ENCODE measurements at places on chromosomes 13 and 19.
A peak's percentile ranks its signal among the peaks of the same experiment; 100 is the strongest.

- DNase-seq: no peak
Measured at GRCh38 chr19:892243-892893, 619 bp downstream of the MED16 start.

- no peak for DNase-seq
Measured at GRCh38 chr19:756236-756635, 5.3 kb downstream of the MISP start.

GRCh38 chr13:94656766-94657165 is 55.1 kb downstream of the GPR180 start:
- DNase-seq: peak; percentile 99

DNA sequence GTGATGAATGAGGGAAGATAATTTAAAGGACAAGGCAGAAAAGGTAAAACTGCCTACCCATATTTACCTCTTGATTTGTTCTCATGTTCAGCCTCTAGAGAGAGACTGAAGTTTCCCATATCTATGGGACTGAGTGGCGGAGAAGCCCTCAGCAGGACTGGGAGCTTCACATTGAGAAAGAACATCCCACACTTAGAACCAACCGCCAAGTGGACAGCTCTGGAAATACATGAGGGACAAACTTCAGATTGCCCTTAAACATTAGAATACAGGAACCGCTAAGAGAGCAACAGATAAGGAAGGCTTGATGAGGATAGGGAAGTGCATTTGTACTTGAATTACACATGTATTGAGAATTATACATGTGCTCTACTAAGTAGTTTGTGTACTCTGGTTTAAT is 316.0 kb upstream of the MIR17HG start:
- DNase-seq: no peak

DNA sequence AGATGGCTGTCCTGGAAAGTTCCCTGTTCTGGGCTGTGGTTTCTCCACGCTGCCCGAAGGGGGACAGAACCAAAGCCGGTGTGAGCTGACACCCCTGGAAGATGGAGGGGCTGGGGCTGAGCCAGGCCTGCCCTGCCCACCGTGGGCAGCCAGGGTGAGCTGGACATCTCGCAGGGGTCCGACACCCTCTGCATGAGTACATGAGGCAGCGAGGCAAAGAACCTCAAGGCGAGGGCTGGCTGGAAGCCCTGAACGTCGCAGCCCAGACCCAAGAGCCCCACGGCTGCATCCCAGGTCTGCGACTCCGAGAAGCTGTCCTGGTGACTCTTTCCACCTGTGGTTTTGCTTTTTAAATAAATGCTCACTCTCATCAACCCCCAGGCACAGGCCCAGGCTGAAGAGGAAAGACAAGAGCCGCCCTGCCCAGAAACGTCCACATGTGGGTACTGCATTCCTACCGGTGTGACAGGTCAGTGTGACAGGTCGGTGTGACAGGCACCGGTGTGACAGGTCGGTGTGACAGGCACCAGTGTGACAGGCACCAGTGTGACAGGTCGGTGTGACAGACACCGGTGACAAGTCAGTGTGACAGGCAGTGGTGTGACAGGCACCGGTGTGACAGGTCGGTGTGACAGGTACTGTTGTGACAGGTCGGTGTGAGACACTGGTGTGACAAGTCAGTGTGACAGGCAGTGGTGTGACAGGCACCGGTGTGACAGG is 30.6 kb downstream of the GAS6 start:
- no peak for DNase-seq

DNA sequence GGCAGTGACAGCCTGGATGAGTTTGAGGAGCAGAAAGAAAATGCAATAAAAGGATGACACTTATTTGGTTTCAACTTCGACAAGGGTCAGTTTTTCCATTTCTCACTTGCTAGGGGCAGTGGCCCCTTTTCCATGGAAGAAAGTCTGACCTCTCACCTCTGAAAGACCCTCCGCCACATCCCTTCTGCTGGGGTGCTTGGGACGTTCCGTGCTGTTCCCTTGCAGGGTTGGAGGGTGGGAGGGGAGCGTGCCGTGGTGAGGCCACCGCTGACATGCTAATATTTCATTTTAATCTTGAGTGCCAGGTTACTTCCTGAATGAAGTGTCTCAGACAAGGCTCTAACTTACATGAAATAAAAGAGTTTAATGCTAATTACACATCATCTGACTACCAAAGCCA is 5.2 kb upstream of the ZNF536 start:
- DNase-seq: no peak

GRCh38 chr13:89076622-89077021 is 1405.5 kb downstream of the SLITRK5 start:
- no peak for DNase-seq

- no peak for DNase-seq
Measured at GRCh38 chr13:60329221-60329923, 67.6 kb upstream of the TDRD3 start.

- no peak for DNase-seq
Measured at GRCh38 chr19:51524666-51525264, 6.7 kb downstream of the SIGLEC6 start.

DNA sequence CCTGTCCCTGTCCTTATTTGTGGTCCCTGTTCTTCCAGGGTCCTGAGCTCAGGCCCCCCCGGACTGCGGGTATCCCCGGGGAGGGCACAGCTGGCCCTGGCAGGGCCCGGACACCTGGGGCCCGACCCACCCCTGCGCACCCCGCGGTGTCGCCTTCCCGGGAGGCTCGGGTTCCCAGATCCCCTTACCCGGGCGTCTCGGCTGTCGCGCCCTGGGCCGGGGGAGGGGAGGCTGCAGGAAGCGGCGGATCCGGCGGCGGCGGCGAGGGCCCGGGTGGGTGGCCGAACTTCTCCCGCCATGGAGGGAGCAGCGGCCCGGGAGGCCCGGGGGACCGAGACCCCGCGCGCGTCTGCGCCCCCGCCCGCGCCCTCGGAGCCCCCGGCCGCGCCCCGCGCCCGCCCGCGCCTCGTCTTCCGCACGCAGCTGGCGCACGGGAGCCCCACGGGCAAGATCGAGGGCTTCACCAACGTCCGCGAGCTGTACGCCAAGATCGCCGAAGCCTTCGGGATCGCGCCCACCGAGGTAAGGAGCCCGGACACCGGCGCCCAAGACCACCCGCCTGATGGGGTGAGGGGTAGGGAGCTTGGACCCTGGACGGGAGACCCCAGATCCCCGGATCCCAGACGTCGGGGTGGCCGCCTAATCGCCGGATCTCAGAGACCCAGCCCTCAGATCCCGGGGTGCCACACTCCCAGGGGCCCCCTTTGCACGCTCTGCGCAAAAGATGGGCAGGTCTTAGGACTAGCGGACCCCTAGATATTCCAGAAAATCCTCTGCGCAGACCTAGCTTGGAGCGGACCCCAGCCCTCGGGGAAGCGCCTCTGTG is at the start of gene GIPC3:
Gene GIPC3, plus strand, starts transcription at position 178 of the 826 bp plus-strand sequence. Its CDS starts 120 bp downstream, at position 298.
- DNase-seq: no peak

GRCh38 chr13:84136582-84136981 is 254.3 kb upstream of the SLITRK1 start:
- no peak for DNase-seq

- DNase-seq: no peak
Measured at GRCh38 chr19:18266771-18267686, 7.2 kb downstream of the IQCN start.

DNA sequence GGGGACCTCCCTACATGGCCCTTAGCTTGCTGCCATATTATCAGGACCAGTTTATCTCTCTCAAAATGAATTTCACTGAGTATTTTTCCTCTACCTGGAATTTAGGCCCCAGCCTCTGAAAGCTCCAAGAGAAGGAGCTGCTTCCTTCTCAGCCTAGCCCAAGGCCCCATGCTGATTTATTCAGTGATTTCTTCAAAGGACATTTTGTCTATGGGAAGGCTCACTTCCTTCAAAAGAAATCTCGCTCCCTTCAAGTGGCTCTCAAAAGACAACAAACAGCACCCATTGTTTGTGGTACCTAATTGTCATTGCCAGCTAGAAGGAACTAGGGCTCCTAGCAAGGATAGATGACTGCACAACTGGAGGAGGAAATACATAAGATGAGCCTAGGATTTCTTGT is 172.4 kb downstream of the SLC7A1 start:
- DNase-seq: no peak

- DNase-seq: no peak
Measured at GRCh38 chr13:30044932-30045331, 194.5 kb upstream of the UBL3 start.

- DNase-seq: no peak
Measured at GRCh38 chr19:48203222-48203793, 32.8 kb downstream of the ZSWIM9 start.

GRCh38 chr19:940591-941291 is 14.9 kb downstream of the ARID3A start:
- peak; percentile 59 for DNase-seq

GRCh38 chr13:28492569-28493367 is 2.2 kb downstream of the FLT1 start:
- DNase-seq: no peak

GRCh38 chr13:78592584-78592983 is 10.8 kb downstream of the POU4F1 start:
- DNase-seq: no peak

GRCh38 chr13:100433475-100433874 is 155.1 kb downstream of the GGACT start:
- DNase-seq: no peak

DNA sequence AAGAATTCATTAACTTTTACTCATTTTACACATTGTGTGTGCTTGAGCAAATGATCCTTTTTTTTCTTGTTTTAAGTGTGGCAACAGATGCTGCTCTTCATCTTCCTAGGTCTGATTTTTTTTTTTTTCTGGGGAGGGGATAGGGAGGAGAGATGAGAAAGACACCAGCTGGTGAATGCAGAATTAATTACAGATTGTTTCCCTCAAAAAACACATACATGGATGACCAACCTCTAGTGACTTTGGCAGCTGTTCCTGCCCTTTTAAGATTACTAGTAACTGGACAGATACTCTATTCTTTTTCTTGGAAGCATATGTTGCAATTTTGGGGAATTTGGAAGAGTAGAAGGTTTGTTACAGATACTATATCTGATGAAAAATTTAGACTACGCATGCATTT is 103.6 kb upstream of the MYO16 start:
- DNase-seq: no peak

- DNase-seq: no peak
Measured at GRCh38 chr13:23637829-23638228, 67.6 kb downstream of the TNFRSF19 start.

DNA sequence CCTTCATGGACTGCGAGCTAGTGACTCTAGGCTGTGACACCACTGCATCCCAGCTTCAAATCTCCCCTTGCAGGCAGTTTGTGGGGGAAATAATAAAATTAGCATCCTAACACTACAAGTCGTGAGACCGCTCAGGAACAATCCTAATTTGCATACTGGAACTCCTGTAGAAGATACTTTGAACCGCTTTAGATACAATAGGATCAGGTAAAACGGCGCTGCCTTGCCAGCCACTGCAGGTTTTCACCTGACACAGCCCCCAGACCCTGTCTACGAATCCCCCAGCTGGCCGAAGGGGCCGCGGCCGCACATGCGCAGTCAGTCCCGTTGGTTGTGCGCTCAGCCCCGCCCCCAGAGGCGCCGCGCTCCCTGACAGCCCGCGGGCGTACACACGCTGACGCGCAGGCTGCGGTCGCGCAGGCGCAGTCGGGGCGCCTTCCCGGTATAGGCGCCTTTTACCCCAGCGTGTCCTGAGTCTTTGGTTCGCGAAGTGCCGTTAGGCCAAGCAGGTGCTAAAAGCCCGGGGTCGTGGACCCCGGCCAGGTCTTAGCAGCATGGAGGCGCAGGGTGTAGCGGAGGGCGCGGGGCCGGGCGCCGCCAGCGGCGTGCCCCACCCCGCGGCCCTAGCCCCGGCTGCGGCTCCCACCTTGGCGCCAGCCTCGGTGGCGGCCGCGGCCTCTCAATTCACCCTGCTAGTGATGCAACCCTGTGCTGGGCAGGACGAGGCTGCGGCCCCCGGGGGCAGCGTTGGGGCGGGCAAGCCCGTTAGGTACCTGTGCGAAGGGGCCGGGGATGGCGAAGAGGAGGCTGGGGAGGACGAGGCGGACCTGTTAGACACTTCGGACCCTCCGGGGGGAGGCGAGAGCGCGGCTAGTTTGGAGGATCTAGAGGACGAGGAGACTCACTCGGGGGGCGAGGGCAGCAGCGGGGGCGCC is at the start of gene RFXAP:
Gene RFXAP, plus strand, starts transcription at position 419 of the 935 bp plus-strand sequence. Its CDS starts 136 bp downstream, at position 555.
- peak; percentile 76 for DNase-seq

DNA sequence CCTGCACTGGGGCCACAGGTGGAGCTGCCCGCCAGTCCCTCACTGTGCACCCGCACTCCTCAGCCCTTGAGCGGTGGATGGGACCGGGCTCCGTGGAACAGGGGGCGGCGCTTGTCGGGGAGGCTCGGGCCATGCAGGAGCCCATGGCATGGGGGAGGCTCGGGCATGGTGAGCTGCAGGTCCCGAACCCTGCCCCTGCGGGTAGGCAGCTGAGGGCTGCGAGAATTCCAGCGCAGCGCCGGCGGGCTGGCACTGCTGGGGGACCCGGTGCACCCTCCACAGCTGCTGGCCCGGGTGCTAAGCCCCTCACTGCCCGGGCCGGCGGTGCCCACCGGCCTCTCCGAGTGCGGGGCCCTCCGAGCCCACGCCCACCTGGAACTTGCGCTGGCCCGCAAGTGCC is 877.5 kb upstream of the PCDH9 start:
- DNase-seq: no peak

DNA sequence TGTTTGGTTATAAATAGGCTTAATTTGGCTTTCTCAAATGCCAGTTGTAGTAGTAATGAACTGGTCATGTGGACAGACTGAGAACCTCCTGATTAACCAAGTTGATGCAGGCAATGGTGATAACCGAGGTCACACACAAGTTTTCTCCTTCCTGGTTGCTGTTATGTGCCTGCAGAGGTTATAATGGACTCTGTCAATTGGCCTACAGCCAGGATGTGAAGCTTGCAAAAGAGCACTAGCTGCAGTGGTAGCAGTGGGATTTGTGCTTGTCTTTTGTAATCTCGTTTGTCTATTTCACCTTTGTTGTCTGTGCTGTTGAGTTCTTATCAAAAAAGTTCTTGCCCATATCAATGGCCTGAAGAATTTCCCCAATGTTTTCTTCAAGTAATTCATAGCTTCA is 20.6 kb downstream of the OR10H3 start:
- DNase-seq: no peak

DNA sequence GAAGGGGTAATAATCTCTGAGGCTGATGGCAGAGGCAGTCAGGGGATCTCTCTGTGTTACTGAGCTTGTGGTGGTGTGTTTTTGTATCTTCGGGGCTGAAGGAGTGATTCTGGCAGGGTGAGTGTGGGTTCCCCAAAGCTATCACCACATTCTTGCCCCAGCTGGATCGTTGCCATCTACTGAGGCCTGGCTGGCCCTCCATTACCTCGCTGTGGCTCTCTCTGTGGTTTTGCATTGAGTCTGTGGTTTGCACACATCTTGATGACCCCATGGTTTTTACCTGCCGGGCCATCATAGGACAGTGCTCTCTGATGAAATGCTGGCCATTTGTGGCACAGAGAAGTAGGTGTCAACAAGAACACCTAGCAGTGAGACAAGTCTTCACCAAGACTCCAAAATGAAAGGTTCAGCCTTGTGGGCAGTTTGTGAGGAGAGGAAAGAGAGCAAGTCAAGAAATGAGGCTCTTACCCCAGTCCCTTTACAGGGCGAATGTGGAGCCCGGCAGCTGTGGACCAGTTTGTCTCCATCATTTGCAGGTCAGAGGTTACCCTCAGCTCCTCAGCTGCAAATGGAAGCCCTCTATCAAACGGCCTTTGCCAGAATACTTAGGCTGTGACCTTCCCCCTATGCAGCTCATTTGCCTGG is 69.0 kb upstream of the NPAS1 start:
- no peak for DNase-seq

- DNase-seq: no peak
Measured at GRCh38 chr19:38266981-38267597, 2.7 kb downstream of the SPINT2 start.

- DNase-seq: no peak
Measured at GRCh38 chr19:58529405-58529804, 9.8 kb upstream of the ZBTB45 start.

GRCh38 chr19:10544242-10544752 is 593 bp downstream of the ATG4D start:
- no peak for DNase-seq
